Umbilical cord (tissue), 2 donors: ENCODE measurements at places on chromosomes 5 and 9. TPM values are rescaled to one million over a fixed set of nuclear protein-coding genes. Genes with fewer than 3 reads are reported as not detected.
A peak's percentile ranks its signal among the peaks of the same experiment; 100 is the strongest.

GRCh38 chr5:78638973-78639669, 9.5 kb downstream of the LHFPL2 start:
- DNase-seq, result no peak

DNA sequence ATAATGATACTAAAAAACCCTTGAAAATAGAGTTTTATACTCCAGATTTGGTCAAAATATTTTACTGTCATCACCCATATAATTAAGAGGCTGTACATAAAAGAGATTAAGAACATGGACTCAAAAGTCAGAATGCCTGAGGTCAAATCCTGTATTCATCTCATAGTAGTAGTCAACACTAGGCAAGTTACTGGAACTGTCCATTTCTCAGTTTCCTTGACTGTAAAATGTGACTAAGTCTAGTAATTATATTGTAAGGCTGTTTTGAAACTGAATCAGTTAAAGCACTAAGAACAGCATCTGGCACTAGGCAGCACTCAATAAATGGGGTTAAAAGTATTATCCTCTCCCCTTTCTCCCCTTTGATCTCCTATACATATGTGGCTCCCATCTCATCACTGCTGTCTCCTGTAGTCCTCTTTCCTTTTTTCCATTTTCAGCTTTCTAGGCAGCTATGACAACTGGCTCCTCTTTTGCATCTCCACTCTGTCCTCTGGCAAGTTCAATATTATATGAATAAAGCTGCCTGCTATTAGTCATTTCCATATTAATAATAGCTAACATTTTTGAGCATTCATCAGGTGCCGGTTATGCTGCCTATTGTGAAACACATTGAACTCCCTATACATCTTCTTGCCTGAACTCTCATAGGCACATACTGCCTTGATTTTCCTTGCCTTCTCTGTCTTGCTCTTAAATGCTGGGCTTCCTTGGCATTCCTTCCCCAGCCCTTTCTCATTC, 185.8 kb upstream of the NREP start:
- DNase-seq, result no peak

GRCh38 chr5:19044931-19045695, 942.9 kb downstream of the CDH18 start:
- DNase-seq, result no peak

- DNase-seq, result no peak
These were observed 477.1 kb downstream of the PDE4D start for GRCh38 chr5:59416451-59416850.

- DNase-seq, result no peak
These were observed 136.9 kb downstream of the SEMA5A start for GRCh38 chr5:9408964-9409363.

GRCh38 chr9:82382887-82383616, 394.5 kb downstream of the SPATA31D1 start:
- DNase-seq, result no peak

GRCh38 chr5:98200726-98201541, 572.5 kb upstream of the RGMB start:
- no peak for DNase-seq

DNA sequence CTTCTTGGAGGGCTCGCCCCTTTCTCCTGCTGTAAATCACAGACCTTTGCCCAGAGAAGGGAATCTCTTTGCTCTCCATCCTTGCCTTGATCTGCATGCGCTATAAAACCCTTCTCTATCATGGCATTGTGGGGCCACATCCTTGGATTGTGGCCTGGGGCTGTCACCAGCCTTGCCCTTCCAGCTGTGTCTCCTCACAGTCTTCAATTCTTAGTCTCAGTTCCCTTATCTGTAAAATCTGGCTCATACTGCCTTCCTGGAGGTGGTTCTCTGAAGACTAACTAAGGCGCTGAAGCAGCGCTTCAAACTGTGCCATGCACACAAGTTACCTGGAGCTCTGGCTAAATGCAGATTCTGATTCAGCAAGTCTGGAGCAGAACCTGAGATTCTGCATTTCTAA, 53.4 kb upstream of the RARS1 start:
- no peak for DNase-seq

DNA sequence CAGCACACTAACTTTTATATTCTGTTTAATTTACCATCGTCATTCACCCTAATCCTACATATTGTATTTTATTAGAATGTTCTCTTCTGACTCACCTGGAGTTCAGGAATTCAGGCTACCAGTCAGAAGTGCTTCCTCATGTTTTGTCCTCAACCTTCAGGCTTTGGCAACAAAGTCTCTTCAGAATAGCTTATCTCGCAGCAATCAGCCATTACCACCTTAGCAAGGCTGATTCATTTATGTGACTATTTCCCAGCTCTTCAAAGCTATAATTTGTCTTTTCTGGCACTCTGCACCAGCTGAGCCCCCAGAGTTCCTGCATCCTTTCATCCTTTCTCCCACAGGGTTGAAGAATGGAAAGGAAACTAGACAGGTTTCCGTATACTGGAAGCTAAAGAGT, 365.5 kb upstream of the CDH18 start:
- no peak for DNase-seq

DNA sequence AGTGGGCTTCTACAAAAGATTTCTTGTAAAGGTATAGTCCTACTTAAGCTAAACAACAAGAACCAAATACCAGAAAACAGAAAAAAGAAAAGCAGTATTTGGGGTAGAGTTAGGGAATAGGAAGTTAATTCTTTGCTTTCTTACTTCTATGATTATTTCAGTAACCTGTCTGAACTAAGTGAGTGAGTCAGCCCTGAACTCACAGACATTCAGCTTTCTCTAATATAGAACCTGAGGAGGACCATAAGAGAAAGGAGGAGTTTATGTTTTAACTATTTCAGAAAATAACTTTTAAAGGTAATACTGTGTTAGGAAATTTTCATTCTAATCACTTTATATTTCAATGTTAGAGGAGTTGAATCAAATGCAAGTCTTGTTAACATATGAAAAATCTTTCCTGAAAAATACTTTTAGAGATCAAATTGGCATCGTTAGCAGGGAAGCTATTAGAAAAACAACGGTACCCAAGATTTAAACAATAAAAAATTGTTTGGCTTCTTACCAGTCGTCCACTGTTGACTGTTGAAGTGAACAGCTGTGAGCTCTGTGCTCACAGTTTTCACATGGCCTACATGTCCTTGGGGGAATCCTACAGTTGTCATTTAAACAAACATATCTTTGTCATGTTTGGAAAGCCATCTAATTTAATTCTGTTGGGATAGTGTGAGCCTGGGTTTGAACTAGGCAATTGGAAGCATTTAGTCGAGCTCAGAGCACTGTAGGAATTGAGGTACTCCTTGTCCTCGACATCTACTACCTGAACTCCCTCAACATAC, 19.9 kb upstream of the ZFAND5 start:
- DNase-seq, result no peak

DNA sequence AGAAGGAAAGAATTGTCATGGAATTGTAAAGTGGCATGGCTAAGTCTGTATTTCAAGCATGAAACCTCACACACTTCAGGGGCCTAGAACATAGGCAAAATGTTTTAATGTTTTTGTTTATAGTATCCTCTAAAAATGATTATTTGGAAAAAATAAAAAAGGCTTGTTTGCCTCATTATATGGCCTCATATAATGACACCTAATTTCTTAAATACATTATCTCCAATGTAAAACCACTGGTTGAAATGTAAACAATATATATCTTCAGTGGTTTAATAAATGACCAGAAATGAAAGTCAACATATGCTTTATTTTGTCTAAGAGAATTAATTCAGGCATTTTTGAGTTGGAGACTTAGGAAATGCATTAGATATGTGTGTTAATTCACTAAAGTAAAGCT, 1736.6 kb downstream of the EFNA5 start:
- no peak for DNase-seq

GRCh38 chr5:172713113-172713808, 57.7 kb downstream of the DUSP1 start:
- peak; percentile 41 for DNase-seq

ADRA1B gene
- total RNA-seq, result 0.48 TPM

FOXD4L6 gene
- total RNA-seq, result not detected

PCDHA10 gene
- total RNA-seq, result 2.6 TPM

HAVCR1 gene
- not detected for total RNA-seq

NR2F1 gene
- total RNA-seq, result 32.7 TPM
